Occipital lobe (tissue), 3 donors: ENCODE measurements at places on chromosomes 7 and 10.

GRCh38 chr7:107971100-107971499 is 31.9 kb downstream of the LAMB1 start:
- no peak for DNase-seq

GRCh38 chr10:92656266-92656961 is 33.3 kb upstream of the HHEX start:
- no peak for DNase-seq

DNA sequence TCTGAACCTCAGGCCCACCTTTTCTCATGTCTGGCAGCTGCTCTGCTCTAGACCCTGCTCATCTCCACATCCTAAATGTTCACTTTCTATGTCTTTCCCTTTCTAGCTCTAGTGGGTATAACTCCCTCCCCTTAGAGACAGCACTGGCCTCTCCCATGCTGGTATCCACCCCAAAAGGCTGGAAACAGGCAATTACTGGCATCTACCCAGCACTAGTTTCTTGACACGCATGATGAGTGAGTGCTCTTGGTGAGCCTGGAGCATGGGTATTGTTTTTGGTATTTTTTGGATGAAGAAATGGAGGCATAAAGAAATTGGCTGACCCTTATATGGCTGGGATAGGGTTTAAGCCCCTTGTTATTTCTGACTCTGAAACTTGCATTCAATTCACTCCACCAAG is 156.0 kb downstream of the EGFR start:
- no peak for DNase-seq

- DNase-seq = no peak
Observed at GRCh38 chr7:131619336-131620305, 63.2 kb upstream of the PODXL start.

- DNase-seq = no peak
Observed at GRCh38 chr7:155551785-155552611, 5.6 kb upstream of the CNPY1 start.

DNA sequence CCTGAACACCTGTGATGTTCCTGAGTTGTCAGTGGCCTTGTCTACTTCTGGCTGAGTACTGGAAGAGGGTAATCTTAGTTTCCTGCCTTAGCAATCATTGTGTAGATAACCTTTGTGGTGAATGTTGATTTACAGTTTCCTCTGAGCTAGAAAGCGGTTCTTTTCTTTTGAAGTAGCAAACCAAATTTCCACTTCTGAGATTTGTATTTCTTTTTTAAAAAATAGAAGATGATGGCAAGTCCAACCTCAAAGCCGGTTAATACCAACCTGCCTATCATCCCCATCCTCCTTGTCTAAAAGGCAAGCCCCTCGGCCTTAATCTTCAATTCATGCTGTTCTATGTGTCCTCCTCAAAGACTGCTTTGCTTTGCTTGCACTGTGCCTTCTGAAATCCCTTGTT is 12.5 kb upstream of the PALS2 start:
- no peak for DNase-seq

DNA sequence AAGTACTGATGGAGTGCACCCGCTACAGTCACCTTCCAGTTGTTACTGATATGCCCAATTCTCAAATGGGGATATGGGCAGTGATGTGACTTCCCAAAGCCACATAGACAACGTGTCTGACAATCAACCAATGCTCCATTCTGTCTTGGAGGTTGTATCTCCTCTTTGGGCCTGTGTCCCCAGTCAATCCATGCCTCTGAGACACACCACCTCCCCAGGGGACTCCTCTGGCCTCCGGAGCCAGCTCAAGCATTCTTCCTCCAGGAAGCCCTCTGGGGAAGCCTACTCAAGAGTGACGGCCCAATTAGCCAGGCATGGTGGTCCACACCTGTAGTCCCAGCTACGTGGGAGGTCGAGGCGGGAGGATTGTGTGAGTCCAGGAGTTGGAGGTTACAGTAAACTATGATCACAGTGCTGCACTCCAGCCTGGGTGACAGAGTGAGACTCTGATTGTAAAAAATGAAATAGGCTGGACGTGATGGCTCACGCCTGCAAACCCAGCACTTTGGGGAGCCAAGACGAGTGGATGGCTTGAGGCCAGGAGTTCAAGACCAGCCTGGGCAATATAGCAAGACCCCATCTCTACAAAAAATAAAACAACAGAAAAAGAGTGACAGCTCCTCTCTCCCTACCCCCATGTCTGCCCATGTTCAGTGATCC is 99.5 kb upstream of the TNRC18 start:
- DNase-seq = no peak

DNA sequence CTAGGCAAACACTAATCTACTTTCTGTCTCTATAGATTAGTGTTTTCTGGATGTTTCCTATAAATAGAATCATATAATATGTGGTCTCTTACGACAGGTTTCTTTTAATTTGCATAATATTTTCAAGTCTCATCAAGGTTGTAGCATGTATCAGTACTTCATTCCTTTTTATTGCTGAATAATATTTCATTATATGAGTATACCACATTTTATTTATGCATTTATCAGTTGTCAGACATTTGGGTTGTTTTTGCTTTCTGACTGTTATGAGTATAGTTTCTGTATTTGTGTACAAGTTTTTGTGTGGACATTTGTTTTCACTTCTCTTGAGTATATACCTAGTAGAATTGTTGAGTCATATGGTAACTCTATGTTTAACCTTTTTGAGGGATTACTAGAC is 48.2 kb downstream of the SHOC2 start:
- DNase-seq = no peak

- DNase-seq = no peak
Observed at GRCh38 chr7:141991140-141991539, 4.5 kb upstream of the MGAM start.

- no peak for DNase-seq
Observed at GRCh38 chr7:36979810-36980248, 255.5 kb upstream of the AOAH start.

DNA sequence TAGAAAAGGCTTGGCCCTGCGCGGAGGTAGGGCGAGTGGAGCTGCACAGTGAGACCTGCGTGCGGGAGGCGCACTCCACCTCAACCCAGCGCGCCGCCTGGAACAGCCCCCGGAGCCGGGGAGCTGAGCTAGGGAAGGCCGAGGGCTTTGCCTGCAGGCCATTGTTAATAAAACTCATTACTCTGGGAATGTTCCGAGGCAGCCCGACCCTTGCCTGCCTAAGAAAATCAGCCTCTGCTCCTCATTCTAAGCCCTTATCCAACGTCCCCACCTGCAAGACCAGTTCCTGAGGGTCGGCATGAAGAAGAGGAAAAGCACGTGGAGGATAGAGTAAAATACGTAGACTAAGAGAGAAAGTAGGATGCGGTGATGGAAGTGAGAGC is 55.3 kb downstream of the C7orf25 start:
- no peak for DNase-seq

- DNase-seq = no peak
Observed at GRCh38 chr10:101444058-101444898, 90.3 kb downstream of the BTRC start.

DNA sequence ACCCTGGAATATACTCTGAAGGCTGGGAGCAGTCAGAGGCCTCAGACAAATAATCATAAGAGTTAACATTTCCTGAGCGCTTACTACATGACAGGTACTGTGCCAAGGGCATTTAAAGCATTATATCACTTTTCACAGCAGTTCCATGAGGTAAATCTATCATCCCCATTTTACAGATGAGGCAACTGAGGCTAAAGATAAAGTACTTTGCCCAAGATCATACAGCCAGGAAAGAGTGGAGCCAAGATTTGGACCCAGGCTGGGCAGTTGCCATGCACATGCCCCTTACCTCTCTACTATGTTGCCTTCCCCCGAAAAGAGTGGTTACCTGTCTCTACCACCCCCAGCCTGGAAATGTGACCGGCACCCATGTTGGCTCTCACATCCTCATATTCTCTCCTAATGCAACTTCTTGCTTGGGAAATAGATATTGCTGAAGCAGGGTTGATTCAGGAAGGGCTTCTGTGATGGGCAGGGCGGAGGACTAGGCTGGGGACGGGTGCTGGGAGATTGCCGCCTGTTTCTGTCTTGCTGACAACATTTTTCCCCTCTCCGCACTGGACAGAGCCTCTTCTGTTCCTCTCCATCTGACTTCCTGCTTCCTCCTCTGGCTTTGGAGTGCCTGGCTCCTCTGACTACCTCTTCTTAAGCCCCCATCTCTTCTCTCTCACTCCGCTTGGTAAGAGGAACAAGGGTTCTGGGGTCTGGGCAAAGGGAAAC is 13.8 kb downstream of the SMO start:
- no peak for DNase-seq

- no peak for DNase-seq
Observed at GRCh38 chr7:143015926-143016490, 10.9 kb downstream of the OR9A2 start.

- no peak for DNase-seq
Observed at GRCh38 chr10:129956286-129956670, 7.8 kb downstream of the EBF3 start.

- no peak for DNase-seq
Observed at GRCh38 chr10:87913156-87913921, 49.9 kb downstream of the PTEN start.

DNA sequence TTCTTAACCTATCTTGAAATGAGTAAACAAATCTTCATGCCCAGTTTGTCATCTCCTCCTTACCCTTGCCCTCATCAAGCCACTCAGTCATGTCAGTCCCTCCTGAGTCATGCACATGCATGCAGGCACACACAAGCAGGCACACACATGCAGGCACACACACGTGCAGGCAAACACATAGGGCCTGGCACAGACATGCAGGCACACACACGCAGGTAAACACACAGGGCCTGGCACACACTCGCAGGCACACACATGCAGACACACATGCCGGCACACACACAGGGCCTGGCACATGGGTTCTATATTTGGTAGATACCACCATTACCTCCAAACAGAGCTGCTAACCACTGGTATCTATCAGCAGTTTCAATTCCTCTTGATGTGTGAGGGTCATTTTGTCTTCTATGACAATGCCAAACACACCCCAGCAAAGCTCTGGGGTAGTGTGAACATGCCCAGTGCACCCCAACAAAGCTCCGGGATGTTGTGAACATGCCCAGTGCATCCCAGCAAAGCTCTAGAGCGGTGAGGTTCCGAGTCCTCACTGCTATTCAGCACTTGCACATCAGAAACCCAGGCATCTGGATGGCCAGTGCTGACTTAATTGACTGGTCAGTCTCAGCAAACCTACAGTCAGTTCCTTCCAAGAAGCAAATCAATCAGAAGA is 563.8 kb downstream of the PTPRN2 start:
- DNase-seq = no peak

DNA sequence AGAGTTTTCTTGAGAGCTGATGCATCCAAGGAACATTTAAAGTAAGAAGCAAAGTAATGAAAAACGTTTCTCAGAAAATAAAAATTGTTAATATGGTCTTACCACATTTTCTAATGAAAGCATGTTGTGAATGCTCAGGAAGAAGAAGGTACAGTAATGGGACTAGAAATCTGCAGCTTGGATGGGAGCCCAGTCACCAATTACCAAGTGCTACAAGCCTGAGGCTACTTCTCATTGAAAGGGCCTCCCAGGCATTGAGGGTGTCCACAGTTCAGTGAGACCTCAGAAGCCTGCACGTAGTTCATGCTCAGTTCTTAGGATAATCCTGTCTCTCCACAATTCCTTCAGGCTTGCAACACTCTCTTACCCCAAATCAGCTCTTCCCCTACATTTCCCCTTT is 17.6 kb downstream of the PTN start:
- no peak for DNase-seq

GRCh38 chr10:47301833-47302232 is 1.8 kb downstream of the GDF10 start:
- no peak for DNase-seq

GRCh38 chr10:89609833-89610346 is 35.2 kb downstream of the PANK1 start:
- no peak for DNase-seq

- no peak for DNase-seq
Observed at GRCh38 chr10:81920213-81920829, 45.3 kb downstream of the NRG3 start.

GRCh38 chr7:108367314-108367713 is 88.9 kb downstream of the NRCAM start:
- DNase-seq = no peak

GRCh38 chr7:7122701-7123281 is 59.6 kb upstream of the C1GALT1 start:
- DNase-seq = no peak

- peak; percentile 69 for DNase-seq
Observed at GRCh38 chr10:65194126-65194525, 1672.9 kb downstream of the REEP3 start.

GRCh38 chr7:156735851-156736250 is 95.3 kb downstream of the RNF32 start:
- no peak for DNase-seq

- DNase-seq = no peak
Observed at GRCh38 chr10:18738835-18739234, 79.6 kb downstream of the ARL5B start.

DNA sequence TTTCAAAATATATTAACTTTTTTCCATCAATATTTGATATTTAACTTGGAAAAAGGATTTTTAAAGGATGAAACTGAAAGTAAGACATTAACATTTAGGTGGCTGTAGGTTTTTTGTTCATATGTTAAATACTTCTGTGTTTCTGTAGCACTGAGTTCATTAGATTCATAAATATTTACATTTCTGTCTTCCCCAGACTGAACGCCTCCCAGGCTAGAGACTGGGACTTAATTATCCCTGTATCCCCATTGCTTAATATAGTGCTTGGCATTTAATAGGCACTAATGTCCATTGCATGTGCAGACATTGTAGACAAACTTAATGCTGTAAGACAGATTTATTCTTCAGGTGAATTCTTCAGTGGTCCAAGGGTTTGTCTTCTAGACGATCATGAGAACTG is 7.4 kb downstream of the PTPN12 start:
- no peak for DNase-seq

GRCh38 chr10:80133206-80133605 is 676 bp downstream of the PLAC9 start:
- DNase-seq = no peak

GRCh38 chr7:27617651-27618381 is 44.9 kb downstream of the HIBADH start:
- DNase-seq = no peak

- DNase-seq = no peak
Observed at GRCh38 chr7:54967377-54967776, 51.4 kb upstream of the EGFR start.

DNA sequence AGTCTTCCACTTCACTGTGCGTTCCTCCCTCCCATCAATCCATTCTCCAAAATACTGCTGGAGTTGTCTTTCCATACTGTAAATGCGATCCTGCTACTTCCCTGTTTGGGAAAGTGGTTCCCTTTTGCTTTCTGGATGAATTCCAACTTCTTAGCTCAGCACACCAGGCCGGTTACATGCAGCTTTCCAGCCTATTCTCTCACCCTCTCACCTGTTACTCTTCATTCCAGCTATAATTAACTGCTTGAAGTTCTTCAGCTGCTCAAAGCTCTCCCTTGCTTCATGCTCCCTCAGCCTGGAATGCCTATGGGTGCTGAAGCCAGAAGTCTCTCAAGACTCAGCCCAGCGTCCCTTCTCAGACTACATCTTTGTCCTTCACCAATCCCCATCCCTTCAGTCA is 6.0 kb upstream of the ZNRF2 start:
- no peak for DNase-seq

- DNase-seq = no peak
Observed at GRCh38 chr7:152677808-152678670, 2.1 kb upstream of the XRCC2 start.

- peak; percentile 5 for DNase-seq
Observed at GRCh38 chr7:70571961-70572360, 560.0 kb upstream of the GALNT17 start.
